ENCODE measurements at places on chromosomes 7 and 10. TPM values are rescaled to one million over a fixed set of nuclear protein-coding genes. Genes with fewer than 3 reads are reported as not detected.

GRCh38 chr10:35300063-35300699 is 36.1 kb upstream of the CCNY start:
- no peak overlapping the region for H3K4me3 ChIP-seq
- H3K36me3 ChIP-seq: no peaks in the 10 kb centered on the region
- no peaks in the 10 kb centered on the region for H3K4me1 ChIP-seq

The CYP17A1 gene
- total RNA-seq: not detected

The CUZD1 gene
- 1.9 TPM for total RNA-seq

- H3K4me3 ChIP-seq: no peak overlapping the region
- no peaks in the 10 kb centered on the region for H3K36me3 ChIP-seq
- no peak for DNase-seq
- no peak overlapping the region for H3K27ac ChIP-seq
- no peaks in the 10 kb centered on the region for H3K27me3 ChIP-seq
These were observed 22.2 kb downstream of the FRMPD2 start for GRCh38 chr10:48252354-48252650.

The CDHR1 gene
- total RNA-seq: 0.25 TPM

DNA sequence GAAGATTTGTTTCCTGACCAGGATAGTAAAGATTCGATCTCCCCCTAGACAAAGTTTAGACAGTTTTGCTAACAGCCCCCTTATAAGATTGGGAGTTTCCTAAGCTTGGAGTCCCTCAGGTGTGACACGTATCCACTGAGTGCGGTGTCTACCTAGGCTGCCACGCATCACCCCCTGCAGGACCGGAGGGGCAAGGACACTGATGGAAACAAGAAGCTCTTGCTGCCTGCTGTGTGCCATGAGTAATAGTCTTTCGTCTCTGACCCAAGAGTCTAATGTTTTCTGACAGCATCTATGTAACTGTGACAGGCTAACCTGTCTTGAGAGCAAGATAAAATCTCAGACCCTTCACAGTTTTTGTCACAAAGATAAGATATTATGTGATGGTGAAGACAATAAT is 173.5 kb downstream of the SEMA3E start:
- H3K27me3 ChIP-seq: no peaks in the 10 kb centered on the region
- H3K4me1 ChIP-seq: no peaks in the 10 kb centered on the region
- H3K27ac ChIP-seq: no peak overlapping the region
- no peak for DNase-seq

GRCh38 chr7:150968056-150968733 is 9.9 kb downstream of the KCNH2 start:
- DNase-seq: no peak
- H3K27ac ChIP-seq: no peak overlapping the region
- H3K4me3 ChIP-seq: no peak overlapping the region
